ENCODE measurements at places on chromosomes 5 and 9.
A peak's percentile ranks its signal among the peaks of the same experiment; 100 is the strongest.

GRCh38 chr9:23822261-23823169 lies 3.5 kb downstream of the ELAVL2 start:
- DNase-seq = no peak

DNA sequence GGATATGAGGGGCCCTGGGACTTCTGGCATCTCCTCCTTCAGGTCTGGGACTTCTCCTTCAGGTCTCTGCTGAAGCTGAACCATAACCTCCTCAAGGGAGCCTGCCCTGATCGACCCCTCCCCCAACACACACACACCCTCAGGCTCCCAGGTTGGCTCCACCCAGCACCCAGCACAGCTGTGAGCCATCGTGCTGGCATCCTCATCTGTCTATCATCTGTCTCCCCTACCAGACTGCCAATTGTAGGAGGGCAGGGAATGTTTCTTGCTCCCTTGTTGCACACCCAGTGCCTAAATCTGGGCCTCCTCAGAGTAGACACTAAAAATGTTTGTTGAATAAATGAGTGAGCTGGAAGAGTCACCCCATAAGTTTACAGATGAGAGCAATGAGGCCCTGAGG lies 71.4 kb downstream of the LRSAM1 start:
- no peak for DNase-seq

DNA sequence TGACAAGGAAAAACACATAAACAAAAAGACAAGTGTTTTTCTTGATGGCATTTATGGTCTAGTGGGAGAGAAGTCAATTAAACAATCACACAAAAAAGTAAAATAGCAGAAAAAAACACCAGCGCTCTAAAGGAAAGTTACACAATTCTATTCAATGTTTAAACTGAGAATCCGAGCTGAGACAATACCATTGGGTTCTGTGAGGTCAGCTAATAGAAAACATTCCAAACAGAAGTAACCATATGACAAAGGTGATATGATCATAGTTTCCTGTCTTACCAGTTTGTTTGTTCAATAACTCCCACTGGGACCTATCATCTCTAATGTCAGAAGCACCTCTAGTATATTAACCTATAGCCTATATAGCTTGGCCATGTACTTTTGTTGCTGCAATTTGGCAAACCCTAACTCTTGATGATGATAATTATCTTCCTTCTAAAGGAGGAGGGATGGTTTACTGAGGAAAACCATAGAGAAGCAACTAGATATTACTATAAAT lies 1030.0 kb downstream of the CDH12 start:
- no peak for DNase-seq

- DNase-seq = peak; percentile 71
Observed at GRCh38 chr5:149995385-149996204, 4.9 kb downstream of the TIGD6 start.

DNA sequence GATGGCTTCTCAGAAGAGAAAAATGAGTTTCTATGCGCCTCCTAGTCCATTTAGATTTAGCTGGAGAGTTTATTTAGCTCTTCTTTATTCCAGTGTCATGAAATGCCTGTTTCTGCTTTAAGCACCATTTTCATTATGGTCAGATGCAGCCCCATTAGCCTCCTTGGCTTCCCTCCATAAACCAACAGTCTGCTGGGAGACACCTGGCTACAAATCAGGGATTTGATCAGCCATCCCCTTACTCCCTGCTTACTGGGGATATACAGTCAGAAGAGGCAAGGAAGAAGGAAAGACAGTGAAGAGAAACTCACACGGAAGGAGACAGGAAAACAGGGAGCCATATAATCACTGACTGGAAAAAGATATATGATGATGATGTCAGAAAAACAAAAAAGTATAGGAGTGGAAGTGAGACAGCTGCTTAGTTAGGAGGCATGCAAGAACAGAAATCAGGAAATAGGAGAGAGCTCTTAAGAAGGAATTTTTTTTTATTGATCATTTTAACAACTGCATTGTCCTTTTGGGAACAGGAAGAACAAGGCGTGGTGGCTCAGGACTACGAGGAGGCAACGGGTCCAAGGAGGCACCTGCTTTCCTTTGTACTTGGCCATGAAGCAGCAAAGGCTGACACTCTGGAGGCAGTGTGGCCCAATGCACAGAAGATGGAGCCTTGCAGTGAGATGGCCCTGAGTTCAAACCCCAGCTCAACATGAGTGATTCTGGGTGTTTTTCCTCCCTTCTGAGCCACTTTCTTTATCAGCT lies 56.1 kb downstream of the MED27 start:
- DNase-seq = no peak

GRCh38 chr5:43043400-43043756 lies 3.3 kb upstream of the ANXA2R start:
- DNase-seq = no peak

DNA sequence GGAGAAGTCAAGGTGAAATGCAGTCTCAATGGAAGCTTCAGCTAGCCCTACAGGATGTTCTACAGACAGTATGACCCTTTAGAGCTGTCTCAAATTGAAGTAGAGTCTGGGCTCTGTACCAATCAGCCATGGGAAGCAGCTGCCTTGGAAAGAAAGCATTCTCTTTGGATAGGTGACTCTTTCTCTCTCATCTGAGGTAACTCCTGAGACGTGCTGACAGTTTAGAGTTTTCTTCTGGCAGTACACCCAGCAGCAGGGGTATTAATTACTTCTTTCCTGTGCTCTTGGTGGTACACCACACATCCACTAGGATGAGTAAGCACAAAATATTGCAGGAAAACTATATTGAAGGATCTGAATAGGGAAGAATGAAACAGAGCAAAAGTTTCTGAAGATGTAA lies 329.6 kb upstream of the RGMB start:
- DNase-seq = no peak

Data from putamen (tissue), 1 donor.